ENCODE measurements at places on chromosomes 4 and X.

- no peak for DNase-seq
Measured at GRCh38 chrX:115579327-115579726, 18.4 kb downstream of the PLS3 start.

GRCh38 chr4:15488136-15488535, 18.5 kb downstream of the CC2D2A start:
- no peak for DNase-seq

DNA sequence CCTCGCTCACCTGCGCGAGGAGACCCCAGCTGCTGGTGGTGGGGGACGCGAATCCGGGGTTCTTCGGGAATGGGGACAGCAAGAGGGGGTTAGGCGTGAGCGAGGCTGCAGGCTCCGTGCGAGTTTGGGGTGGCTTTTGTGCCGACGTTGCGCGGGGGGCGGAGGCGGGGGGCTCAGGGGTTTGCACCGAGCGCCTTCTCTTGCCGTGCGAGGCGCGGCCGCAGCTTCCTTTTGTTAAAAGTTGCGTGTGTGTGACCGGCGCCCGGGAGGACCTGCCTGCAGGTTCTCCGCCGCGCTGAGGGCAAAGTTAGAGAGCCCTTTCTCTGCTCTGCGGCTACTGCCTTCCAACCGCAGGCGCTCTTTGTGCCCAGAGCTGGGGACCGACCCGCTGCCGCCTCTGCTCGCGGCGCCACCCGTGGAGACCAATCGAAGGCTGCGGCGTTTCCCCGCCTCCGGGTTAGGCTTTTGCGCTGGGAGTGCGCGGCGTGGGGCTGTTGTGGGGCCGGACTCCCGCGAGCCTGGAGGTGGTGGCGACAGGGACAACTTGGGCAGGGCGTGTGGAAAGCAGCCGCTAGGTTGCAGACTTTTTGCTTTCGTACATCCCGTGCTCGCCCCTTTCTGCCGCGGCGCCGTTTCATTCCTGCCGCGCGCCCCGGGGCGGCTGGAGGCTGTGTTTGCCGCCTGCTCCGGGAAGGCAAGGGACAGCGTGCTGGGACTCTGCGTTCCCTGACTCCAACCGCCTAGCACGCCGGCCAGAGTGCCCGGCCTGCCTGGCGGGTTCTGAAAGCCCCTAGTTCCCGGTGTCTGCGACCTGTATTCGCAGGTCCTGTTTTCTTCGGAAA, 716 bp downstream of the KIT start:
- DNase-seq, result peak; percentile 63

GRCh38 chrX:106404512-106404911, 207.3 kb upstream of the RADX start:
- no peak for DNase-seq
